ENCODE measurements at places on chromosomes 7 and 10.
A peak's percentile ranks its signal among the peaks of the same experiment; 100 is the strongest.

DNA sequence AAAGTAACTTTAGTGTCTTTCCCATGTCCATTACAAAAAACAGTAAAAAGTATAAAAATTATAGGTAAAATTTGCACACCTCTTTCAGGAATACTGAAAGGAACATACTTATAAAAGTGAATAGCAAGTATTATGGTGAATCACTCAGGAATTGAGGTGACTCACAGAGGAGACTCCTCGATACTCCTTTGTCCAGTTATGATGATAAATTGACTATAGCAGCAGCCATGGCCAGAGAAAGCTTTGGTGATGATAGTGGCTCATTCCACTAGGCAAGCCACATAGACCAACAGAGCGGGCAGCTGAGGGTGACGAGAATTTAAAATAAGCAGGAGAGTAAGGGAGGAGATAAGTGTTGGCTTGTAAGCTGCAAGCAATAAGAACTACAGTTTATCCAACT, 1231.1 kb upstream of the CELF2 start:
- DNase-seq = no peak

DNA sequence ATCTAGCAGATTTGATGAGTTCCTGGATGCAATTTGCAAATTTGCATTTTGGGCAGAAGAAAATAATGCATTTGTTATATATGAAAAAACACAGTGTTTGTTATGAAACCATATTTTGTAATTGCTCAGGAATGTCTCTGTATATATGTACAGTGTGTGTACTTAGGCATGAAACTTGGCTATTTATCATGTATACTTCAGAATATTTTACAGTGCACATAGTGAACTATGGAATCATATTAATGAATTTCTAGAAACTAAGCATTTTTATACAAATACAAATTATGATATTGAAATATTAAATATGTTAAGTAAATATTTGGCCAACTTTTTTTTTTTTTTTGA, 107.5 kb downstream of the TWIST1 start:
- DNase-seq = no peak

DNA sequence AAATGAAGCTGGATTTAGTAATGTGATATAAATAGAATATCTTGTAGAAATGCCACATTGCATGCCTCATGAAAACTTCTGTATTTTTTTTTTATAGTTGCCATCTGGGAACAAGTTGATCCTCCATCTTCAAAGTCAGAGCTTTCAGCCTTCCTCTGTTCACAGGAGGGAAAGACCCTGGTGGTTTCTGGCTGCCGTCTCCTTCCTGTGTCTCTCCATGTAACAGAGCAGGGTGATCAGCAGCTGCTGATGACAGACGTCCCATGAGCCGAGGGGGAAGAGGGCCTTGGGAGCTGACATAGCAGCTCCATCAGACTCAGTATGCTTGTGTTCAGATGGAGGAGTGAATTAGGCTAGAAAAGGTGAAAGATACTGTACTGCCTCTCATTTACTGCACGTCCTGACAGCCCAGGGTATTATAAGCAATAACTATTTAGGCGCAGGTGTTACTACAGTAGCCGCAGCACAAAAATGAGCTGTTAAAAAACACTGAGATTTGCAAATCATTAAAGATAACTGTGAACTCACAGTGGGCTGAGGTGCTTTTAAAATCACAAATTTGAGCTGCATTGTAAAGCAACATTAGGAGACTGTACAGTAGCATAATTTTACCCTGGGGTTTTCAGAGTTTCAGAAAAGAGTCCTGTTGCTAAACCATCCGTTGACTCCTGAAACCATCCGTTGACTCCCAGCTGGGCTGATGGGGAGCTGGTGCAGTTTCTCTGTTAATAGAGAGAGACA, 103.3 kb downstream of the CFAP58 start:
- DNase-seq = peak; percentile 58

DNA sequence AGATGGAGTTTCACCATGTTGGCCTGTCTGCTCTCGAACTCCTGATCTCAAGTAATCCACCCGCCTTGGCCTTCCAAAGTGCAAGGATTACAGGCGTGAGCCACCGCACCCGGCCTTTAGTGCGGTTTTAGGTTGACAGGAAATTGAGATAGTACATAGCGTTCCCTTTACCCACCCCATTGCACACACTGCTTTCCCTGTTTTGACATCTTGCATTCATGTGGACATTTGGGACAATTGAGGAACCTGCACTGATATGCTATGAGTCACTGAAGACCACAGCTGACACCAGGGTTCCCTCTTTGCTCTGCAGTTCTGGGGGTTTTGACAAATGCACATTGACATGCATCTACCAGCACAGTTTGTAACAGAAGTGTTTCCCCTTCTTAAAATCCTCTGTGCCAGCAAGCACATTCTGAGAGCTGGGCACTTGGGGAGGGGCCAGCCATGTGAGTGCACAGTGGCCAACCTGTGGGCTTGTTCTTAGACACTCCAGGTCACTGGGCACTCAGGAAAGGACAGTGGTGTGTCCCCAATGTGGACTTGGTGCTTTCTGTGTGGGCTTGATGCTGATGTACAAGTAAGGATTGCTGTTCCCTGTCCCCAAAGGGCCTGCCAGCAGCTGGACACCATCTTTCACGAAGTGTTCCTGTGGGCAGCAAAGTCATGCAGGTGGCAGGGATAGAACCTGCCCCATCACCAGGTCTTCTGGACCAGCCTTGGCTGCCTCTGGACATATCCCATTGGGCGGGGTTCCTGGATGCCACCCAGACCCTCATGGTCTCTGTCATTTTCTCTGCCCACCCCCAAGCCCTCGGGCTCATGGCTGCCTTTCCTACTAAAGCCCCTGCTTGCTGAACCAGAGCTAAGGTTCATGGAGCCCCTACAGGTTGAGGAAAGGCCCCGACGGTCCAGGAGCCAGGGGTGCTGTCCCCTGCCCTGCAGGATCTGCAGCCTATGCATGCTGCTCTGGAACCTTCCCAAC, 579.8 kb downstream of the GLRX3 start:
- DNase-seq = no peak

DNA sequence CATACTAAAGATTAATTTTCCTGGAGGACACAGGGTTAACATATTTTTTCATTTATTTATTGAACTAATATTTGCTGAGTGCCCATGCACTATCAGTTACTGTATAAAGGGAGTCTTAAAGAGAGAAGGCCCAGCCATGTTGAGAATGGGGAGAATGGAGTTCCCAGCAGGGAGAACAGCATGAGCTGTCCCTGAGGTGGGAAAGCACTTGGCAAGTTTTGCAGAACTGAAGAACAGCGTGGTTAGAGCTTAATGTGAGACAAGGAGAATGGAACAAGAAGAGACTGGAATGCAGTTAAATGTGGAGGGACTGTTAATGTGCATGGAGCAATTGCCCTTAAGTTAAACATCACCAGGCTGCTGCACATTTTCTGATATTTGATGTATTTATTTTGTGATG, 435.4 kb downstream of the SUGCT start:
- DNase-seq = no peak

DNA sequence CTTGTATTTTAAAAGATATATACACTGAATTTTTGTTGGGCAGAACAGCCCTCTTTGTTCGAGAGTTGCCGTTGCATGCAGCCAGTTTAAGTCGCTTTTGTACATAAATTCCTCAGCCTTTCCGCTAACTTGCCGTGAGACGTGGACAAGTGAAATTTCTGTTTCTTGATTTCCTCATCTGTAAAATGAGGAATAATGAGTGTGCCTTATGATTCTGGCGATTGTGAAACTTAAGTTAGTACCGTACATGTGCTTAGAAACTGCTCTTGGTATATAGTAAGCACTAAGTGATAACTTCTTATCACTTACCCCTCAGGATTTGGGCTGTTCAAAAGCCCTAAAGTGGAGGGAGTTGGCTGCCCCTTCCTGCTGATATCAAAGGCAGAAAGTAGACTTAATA, 1.4 kb downstream of the CCNJ start:
- DNase-seq = no peak

DNA sequence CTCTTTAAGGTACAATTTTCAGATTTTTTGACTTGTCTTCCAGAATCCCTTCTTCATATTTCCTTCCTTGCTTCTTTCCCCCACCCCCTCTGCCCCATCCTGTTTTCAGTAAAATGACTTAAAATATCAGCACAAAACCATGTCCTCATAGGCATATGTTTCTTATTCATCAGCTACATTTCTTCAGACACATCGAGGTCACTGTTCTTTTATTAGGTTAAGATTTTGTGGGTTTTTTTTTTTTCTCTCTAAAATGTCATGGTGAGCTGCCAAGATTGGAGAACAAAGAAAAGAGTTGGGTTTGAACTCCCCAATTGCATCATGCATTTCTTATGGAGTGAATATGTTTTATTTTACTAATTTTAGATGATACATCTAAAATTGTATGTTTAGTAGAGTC, 35.8 kb downstream of the LAMB4 start:
- no peak for DNase-seq

DNA sequence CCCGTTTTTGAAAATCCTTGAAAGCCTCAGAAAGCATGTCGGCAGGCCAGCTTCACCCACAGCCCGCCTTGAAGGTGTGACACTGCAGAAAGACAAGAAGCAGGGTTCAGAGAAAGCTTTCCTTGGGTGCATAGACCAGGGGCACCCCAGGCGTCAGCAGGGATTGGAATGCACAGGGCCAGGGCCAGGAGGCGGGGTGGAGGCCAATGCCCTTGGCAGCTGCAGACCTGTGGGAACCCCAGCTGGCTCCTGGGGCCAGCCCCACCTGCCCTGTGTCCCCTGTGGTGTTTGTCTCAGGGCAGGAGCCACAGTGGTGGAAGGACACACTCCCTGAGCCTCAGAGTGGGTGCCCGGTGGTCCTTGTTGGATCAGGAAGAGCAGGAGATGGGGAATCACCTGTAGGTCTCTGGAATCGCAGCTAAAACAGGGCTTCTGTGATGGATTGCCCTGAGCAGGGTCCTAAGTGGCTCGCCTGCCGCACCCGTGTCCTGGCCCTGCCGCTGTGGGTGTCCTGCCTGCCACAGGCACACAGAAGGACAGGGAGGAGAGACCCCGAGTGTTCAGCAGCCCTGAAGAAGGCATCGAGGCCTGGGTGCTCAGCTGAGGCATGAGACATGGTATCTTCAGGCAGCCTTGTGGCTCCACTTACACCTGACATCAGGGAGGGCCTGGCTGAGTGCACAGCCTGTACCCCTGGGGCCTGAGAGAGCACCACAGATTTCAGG, 32.5 kb downstream of the ANXA8 start:
- DNase-seq = no peak

DNA sequence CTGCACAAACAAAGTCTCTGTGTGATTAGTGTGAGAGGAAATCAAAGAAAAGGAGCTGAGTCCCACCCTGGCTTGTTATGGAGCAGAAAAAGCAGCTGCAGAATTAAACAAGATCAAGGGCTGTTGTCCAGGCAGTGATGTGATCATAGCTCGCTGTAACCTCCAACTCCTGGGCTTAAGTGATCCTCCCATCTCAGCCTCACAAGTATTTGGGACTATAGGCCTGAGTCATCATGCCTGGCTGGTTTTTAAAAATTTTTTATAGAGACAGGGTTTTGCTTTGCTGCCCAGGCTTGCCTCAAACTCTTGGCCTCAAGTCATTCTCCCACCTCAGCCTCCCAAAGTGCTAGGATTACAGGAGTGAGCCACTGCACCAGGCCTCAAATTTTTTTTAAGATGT, 88.9 kb downstream of the IPMK start:
- DNase-seq = no peak

DNA sequence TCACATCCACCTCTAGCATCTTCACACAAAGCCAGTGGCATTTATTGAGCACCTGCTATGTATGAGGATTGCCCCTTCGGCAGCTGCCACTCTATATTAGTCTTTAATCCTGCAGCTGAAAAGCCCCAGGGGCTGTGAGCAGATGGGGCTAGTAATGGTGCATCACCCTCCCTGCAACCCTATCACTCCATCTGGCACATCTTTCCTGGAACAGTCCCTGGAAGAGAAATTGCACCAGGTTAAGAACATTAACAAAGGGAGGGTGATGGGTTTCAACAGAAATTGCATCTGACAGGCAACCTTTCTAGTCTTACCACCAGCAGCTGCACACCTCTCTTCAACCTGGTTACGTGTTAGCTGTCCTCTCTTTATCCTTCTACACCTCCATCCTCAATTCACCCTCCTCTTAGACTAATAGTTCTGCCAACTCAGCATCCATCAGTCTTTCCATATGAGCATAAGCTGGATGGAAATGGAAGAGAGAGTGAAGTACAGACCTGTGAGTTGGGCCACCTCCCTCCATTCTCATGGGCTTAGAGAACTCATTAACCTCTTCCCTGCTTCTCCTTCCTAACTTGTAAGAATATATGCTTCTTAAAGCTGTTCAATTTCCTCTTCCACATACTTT, 168.6 kb upstream of the NEBL start:
- no peak for DNase-seq

Measured in Jurkat, Clone E6-1 (cell line).